ENCODE measurements at places on chromosomes 16 and 17. TPM values are rescaled to one million over a fixed set of nuclear protein-coding genes. Genes with fewer than 3 reads are reported as not detected.

DNA sequence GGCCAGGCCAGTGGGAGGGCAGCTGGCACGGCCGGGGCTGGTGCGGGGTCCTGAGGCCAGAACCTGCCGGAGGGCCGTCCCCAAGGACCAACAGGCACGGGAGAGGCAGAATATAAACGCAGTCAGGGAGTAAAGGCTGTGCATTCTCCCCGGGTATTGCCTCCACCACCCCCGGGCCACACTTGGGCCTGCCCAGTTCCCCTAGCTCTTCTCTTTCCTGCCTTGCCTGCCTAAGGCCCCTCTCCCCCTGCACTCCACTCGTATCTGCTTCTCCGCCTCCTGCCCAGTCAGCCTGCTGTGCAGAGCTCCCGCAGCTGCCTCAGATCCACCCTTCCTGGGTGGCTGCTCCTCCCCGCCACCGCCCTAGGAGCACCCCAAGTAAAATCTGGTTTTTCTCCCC lies 5.0 kb upstream of the RPH3AL start:
- DNase-seq: no peak

The TP53TG3 gene
- total RNA-seq: not detected

The ANKRD40CL gene
- 3.3 TPM for total RNA-seq

GRCh38 chr16:85718682-85719081 lies 29.9 kb upstream of the GINS2 start:
- DNase-seq: peak; percentile 39

The ASPHD1 gene
- 18.6 TPM for total RNA-seq

The WWP2 gene
- total RNA-seq: 26.2 TPM

- no peak for DNase-seq
Observed at GRCh38 chr17:72270273-72270924, 149.6 kb downstream of the SOX9 start.

- no peak for DNase-seq
Observed at GRCh38 chr16:86573646-86574508, 4.5 kb upstream of the FOXL1 start.

GRCh38 chr17:56752263-56752836 lies 81.4 kb downstream of the C17orf67 start:
- no peak for DNase-seq

DNA sequence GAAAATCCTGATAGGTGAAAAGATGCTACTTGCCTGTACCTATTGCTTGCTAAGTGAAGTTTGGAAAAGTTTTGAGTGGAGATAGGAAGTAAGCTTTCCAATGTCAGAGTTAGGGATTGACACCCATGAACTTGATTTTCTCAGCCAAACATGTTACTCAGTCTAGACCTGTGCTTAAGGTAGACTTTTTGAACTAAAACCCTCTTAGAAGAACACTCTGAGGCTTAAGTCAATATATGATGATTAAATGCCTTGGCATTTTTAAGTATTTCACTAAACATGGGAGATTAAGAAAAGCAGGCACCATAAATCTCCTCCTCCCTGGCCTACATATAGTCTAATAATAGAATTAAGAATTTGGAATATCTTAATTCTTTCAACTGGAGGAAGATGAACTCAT lies 785.6 kb upstream of the SOX9 start:
- DNase-seq: no peak

DNA sequence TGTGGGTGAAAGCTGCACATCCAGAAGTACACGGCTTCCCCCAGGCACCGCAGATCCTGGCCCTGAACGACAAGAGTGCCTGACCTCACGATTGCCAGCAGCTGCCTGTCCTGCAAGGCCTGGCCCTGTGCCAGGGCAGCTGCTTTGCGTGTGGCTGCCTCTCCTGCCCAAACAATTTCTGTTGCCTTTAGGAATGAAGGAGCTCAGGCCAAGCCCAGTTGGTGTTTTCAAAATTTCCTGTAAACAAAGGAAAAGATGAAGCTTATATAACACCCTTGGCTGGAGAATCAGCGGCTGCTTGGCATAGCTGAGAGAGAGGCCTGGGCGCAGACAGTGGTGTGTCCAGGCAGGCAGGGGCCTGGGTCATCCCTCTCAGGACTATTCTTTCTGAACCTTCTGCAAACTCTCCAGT lies 11.7 kb upstream of the SLC47A2 start:
- peak; percentile 81 for DNase-seq

The RAC3 gene
- total RNA-seq: 13.7 TPM

DNA sequence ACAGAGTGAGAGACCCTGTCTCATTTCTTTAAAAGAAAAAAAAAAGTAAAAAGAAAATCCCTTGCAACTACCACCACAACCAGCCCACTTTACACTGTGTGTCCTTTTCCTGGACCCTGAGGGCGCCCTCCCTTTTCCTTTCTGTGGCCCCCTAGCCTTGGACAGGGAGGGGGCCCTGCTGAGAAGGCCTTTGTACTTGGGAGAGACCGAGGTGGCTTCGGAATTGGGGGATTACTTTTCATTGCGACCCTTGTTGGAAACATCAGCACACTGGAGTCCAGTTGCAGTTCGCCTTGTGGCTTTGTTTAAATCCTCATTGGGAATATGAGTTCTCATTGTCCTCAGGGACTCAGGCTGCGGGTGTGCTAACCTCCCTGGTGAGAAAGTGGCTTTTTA lies 9.4 kb upstream of the DNASE1 start:
- no peak for DNase-seq

DNA sequence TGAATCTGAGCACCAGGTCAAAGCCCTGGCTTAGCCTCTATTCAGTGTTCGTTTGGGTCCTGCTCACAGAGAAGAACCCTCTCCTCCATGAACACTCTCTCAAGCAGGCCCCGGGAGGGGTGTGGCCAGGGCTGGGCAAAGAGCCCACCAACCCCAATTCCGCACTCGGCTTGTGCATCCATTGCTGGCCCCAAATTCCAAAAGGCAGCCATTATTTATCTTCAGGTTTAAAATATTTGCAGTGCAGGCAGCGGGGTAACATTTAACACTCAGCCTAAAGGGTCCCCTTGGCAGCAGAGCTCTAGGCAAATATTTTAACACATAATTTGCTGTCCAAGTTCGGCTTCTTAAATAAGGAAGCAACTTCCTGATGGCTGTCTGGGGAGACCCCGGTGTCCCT lies 115.7 kb downstream of the ZNF423 start:
- no peak for DNase-seq

GRCh38 chr17:40646791-40647623 lies 611 bp downstream of the SMARCE1 start:
- DNase-seq: peak; percentile 43

GRCh38 chr17:49508061-49508865 lies 13.2 kb downstream of the NGFR start:
- peak; percentile 64 for DNase-seq

GRCh38 chr17:29742210-29742513 lies 119.5 kb upstream of the CORO6 start:
- DNase-seq: no peak

- DNase-seq: no peak
Observed at GRCh38 chr16:26988186-26988585, 78.5 kb upstream of the C16orf82 start.

- DNase-seq: no peak
Observed at GRCh38 chr17:30323895-30324319, 9.9 kb downstream of the TMIGD1 start.

- no peak for DNase-seq
Observed at GRCh38 chr17:40522250-40522960, 21.0 kb upstream of the TNS4 start.

DNA sequence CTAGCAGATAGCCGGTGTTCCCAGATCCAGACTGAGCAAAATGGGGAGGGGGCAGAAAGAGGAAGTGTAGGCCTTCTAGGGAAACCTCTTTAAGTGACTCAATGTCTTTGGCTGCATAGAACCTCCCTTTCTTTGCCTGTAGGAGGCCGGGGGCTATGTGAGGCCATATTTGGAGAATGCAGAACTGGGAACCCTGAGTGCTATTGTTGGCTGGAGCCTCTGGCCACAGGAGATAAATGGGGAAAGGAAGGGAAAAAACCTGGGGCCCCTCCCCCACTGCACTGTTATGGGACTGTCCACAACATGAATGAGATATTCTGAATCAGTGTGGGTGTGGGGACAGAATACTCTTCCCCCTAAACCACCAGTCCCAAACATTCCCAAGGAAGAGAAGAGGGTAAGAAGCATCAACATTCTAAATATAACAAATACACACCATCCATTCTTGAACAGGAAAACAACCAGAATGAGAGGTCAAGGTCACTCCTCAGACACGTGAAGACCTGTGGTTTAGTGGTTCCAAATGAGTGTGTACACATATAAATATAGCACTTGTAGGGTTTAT lies 2.4 kb downstream of the VPS25 start:
- no peak for DNase-seq

- no peak for DNase-seq
Observed at GRCh38 chr16:15983898-15984297, 34.5 kb downstream of the ABCC1 start.

DNA sequence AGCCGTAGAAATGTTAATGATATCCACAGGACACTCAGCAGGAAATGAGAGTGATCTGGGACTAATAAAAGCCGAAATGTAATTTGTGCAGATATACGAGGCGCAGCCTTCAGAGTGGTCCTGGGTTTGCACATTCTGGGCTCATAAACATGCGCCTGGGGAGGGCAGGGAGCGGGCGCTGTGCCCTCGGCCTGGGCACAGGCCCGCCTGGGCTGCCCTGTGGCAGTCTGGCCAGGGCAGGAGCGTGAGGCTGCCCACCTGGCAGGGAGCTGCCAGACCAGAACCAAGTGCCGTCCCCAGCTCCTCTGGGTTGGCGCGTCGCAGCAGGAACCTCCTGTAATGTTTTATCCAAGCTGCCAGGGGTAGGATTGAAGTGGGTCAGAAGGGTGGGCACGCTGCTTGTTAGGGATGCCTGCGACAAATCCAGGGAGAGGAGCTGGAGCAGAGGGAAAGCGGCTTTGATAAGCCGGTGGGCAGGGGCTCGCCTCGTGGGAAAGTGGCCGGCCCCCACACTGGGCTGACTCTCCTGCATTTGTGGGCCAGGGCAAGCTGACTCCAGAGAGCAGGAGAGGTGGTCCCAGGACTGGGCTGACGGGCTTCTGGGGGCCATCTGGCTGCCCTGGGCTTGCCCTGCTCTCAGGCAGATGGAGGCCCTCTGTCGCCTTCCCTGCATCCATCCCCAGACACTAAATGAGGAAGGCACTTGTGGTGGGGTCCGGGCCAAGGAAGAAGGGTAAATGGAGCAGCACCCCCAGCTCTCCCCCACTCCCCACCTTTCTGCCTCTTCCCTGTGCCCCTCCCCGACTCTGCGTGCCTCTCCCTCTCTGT lies 45.9 kb downstream of the SREBF1 start:
- DNase-seq: no peak

DNA sequence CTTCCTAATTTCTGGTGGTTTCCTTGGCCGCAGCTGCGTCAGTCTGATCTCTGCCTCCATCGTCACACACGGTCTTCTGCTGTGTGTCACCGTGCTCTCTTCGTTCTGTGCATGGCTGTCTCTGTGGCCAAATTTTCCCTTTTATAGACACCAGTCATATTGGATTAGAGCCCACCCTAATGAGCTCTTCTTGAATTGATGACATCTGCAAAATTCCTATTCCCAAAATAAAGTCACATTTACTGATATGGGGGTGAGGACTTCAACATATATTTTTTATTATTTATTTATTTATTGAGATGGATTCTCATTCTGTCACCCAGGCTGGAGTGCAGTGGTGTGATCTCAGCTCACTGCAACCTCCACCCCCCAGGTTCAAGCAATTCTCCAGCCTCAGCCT lies 38.4 kb downstream of the GINS3 start:
- DNase-seq: no peak

The KPNA2 gene
- 72.1 TPM for total RNA-seq

- DNase-seq: no peak
Observed at GRCh38 chr17:63039899-63040602, 74.0 kb downstream of the TANC2 start.

GRCh38 chr17:64232466-64233262 lies 30.4 kb downstream of the TEX2 start:
- no peak for DNase-seq

DNA sequence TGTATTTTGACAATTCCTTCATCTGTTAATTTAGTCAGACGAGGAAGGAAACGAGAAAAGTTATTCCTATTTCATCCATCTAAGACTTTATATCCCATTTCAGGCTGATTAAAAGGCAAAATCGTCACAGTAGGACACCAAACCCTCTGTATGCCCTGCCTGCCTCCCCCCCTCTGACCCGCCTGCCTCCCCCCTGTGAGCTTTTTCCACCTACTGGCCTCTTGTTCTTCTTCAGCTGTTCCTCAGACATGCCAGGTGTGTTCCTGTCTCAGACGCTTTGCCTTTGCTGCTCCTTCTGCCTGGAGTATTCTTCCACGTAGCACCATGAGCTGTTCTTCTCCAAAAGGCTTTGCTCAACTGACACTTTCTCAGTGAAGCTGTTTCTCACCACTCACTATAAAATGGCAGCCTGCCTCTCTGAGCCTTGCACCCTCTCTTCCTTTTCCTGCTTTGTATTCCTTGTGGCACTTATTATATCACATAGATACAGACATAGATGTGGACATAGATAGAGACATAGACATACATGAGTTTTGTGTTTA lies 723.4 kb downstream of the MAF start:
- DNase-seq: no peak

- no peak for DNase-seq
Observed at GRCh38 chr17:5895276-5895675, 174.9 kb upstream of the WSCD1 start.

DNA sequence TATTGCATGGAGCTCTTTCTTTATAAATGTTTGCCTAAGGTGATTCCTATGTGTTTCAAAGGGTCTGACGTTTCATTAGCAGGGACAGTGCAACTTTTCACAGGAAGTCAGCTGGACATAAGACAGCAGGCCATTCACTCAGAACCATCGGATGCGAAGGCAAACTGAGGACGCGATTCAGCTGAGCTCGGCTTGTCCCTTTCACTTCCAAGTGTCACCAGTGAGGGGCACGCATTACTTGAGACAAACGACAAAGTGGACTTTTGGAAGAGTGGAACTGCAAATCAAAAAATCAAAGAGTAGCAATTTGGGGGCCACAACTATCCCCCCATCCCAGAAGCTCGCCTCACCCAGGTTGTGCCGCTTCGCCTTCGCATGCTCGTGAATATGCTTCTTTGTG lies 14.6 kb downstream of the USP22 start:
- DNase-seq: no peak

The MYH3 gene
- 0.48 TPM for total RNA-seq

The TOP2A gene
- 37.4 TPM for total RNA-seq

GRCh38 chr17:50148226-50149090 lies 2.0 kb downstream of the PPP1R9B start:
- peak; percentile 72 for DNase-seq

The CHST5 gene
- not detected for total RNA-seq

The KRT17 gene
- 59.5 TPM for total RNA-seq

The SPATA22 gene
- total RNA-seq: not detected

The KRTAP4-1 gene
- total RNA-seq: not detected

- no peak for DNase-seq
Observed at GRCh38 chr16:27595475-27595874, 45.5 kb downstream of the KATNIP start.

The HSD17B1 gene
- 0.12 TPM for total RNA-seq
